ENCODE measurements at places on chromosomes 2 and 18.
A peak's percentile ranks its signal among the peaks of the same experiment; 100 is the strongest.

DNA sequence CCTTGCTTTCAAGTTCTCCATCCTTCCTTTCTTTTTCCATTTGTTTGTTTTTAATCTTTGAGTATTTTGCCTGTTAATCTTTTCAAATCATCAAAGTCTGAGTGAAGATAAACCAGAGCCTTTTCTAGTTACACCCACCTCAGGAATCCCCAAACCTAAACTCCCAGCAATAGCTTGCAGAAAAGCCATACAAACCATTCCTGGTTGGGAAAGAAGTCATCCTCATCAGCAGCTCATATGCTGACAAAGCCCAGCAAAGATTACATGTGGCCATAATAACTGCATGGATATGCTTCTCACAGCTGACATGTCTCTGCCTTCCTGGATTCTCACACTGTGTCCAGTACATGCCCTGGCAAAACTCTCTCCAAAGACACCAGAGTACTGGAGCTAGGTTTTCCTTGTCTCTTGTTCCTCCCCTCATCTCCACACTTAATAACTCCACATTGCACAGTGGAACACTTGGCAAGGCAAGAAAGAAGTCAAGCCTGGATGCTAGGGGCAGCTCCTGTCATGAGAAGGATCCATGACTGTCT, 126.4 kb upstream of the TLK1 start:
- H3K27me3 ChIP-seq: no peaks in the 10 kb centered on the region
- no peak overlapping the region for H3K4me3 ChIP-seq
- no peak overlapping the region for H3K27ac ChIP-seq
- DNase-seq: no peak
- no peaks in the 10 kb centered on the region for H3K4me1 ChIP-seq

- no peaks in the 10 kb centered on the region for H3K27me3 ChIP-seq
- H3K36me3 ChIP-seq: no peaks in the 10 kb centered on the region
- H3K4me1 ChIP-seq: no peaks in the 10 kb centered on the region
- no peak overlapping the region for H3K27ac ChIP-seq
- no peak for DNase-seq
Observed at GRCh38 chr2:59167514-59167913, 926.4 kb upstream of the FANCL start.

- H3K4me3 ChIP-seq: no peak overlapping the region
- no peak for DNase-seq
- H3K27me3 ChIP-seq: no peaks in the 10 kb centered on the region
- no peaks in the 10 kb centered on the region for H3K36me3 ChIP-seq
- no peak overlapping the region for H3K27ac ChIP-seq
- no peaks in the 10 kb centered on the region for H3K4me1 ChIP-seq
Observed at GRCh38 chr2:212915121-212915782, 236.2 kb downstream of the IKZF2 start.

DNA sequence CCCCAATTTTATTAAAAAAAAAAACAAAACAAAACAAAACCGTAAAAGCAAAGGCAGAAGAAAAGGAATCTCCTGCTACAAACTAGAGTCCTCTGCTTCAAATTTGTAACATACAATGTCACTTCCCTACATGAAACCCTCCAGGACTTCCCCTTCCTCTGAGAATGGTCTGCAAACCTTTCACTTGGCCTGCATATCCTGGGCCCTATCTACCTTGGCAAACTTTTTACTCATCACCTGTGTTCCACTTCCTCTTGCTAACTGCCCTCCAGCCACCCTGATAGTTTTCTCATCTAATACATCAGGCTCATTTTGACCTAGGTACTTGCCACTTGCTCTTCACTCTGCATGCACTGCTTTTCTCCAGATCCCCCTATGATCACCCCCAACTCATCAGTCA, 255.5 kb downstream of the ETAA1 start:
- no peaks in the 10 kb centered on the region for H3K36me3 ChIP-seq
- DNase-seq: no peak
- no peak overlapping the region for H3K27ac ChIP-seq

DNA sequence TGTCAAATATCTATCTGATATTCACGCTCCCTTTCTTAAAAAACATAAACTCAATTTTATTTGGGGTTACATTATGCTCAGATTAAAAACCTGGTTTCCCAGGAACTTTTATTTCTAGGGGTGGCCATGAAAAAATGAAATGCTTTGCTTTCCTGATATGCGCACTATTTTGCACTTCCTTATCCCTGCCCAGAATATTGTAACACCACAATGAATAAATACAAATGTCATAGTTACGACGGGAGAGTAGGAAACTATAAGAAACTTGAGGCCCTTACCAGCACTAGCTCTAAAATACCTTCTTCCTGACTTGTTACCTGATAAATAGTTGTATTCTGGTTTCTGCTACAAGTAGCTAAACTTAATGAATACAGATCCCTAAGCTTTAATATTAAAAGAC, 475.6 kb upstream of the CWC22 start:
- H3K36me3 ChIP-seq: no peaks in the 10 kb centered on the region
- no peak overlapping the region for H3K4me3 ChIP-seq
- no peak for DNase-seq
- H3K27ac ChIP-seq: no peak overlapping the region

DNA sequence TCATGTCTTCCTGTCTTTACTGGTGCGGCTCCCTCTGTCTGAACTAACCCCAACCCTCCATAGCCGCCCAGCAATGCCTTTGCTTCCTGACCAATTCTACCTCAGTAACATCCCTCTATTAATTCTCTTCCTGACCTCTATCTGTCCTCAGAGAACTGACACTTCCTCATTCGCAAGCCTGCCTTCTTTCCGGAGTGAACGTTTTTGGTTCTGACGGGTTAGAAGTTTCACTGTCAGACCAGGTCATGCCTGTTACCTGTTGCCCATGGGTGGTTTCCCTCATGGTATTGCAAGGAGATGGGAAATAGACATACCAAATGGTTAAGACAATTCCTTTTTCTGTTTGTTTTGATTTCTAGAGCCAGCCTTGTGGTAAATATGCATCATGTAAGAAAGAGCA, 453.4 kb upstream of the SLC14A2 start:
- no peaks in the 10 kb centered on the region for H3K27me3 ChIP-seq
- no peak overlapping the region for H3K27ac ChIP-seq
- DNase-seq: no peak
- no peak overlapping the region for H3K4me3 ChIP-seq
- H3K36me3 ChIP-seq: no peaks in the 10 kb centered on the region
- H3K4me1 ChIP-seq: no peaks in the 10 kb centered on the region

DNA sequence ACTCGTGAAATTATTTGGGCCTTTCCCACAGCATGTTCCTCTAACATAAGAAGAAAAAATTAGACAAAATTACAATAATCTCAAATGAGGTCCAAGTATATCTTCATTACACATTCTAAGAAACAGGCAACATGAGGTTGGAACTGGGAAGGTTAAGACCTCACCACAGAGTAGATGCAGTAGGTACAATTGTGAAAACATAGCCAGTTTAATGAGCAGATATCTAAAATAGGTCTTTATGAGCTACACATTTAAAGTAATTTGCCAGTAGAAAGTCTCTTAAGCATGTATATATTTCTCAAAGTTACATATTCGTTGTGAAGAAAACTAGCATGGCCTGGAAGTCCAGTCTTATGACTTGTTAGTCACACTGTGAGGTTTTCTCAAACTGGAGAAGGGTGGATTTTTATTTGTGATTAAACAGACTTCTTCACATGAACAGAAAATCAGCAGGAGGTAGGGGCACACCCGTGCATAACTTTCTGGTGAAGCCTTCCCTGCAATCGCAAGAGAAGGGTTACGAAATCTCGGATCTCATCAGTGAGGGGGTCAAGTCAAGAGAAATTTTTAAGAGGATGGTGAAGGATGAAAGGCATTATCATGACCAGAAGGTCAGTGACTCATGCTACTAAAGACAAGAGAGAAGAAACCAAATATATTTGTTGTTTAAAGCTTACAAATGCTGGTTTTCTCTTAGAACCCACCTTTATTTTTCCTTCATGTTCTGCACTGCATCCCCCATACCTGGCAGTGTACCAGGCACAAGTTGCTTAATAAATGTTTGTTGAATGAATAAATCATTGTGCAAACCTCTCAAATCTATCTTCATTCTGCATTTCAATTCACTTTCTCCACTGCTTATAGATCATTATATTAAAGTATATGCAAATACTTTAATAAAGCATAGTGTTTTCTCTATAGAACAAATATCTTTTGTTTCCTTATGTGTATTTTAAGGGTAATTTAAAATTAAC, 5.1 kb upstream of the RAB27B start:
- H3K36me3 ChIP-seq: no peaks in the 10 kb centered on the region
- H3K4me3 ChIP-seq: no peak overlapping the region
- no peak for DNase-seq
- H3K27me3 ChIP-seq: no peaks in the 10 kb centered on the region

DNA sequence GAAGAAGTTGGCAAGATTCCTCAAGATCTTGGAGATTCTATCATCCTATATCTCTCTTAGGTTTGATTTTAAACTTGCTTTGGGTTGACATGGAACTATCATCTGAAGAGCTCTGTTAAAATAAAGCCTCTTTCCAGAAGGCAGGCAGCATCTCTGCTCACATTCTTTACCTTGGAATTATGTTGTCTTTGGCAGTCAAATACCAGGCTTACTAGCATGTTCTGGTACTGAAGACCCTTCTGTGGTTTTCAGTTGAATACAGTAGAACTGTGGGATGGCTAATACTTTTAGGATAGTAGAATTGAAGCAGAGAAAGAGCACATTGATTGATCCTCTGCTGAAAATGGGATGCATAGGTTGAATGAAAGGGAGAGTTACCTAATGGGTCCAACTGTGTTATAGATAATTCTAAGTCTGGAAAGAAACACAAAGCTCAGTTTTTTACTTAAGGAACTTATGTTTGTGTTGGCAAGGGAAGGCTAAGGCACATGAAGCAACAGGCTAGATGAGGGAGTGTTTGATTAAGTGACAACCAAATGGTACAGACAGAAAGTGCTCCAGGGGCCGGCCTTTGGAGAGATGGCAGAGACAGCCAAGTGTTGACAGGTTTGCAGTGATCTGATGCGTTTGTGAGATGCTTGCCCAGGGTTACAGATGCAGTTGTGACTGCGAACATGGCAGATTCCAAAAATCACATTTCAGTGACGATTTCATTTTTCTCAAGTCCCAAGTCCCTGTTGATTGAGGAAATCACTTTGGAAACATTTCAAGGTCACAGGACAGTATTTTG, 397.9 kb downstream of the MEIS1 start:
- no peaks in the 10 kb centered on the region for H3K27me3 ChIP-seq
- H3K36me3 ChIP-seq: no peaks in the 10 kb centered on the region
- H3K4me1 ChIP-seq: no peaks in the 10 kb centered on the region
- H3K27ac ChIP-seq: no peak overlapping the region
- H3K4me3 ChIP-seq: no peak overlapping the region
- DNase-seq: no peak

- no peaks in the 10 kb centered on the region for H3K4me1 ChIP-seq
- no peak overlapping the region for H3K4me3 ChIP-seq
- DNase-seq: peak; percentile 92
- no peaks in the 10 kb centered on the region for H3K27me3 ChIP-seq
Observed at GRCh38 chr2:100292022-100292580, 30.2 kb downstream of the LONRF2 start.
